ENCODE measurements at places on chromosomes 2 and 18.

- no peak for DNase-seq
Measured at GRCh38 chr2:177679611-177680605, 287.3 kb downstream of the AGPS start.

DNA sequence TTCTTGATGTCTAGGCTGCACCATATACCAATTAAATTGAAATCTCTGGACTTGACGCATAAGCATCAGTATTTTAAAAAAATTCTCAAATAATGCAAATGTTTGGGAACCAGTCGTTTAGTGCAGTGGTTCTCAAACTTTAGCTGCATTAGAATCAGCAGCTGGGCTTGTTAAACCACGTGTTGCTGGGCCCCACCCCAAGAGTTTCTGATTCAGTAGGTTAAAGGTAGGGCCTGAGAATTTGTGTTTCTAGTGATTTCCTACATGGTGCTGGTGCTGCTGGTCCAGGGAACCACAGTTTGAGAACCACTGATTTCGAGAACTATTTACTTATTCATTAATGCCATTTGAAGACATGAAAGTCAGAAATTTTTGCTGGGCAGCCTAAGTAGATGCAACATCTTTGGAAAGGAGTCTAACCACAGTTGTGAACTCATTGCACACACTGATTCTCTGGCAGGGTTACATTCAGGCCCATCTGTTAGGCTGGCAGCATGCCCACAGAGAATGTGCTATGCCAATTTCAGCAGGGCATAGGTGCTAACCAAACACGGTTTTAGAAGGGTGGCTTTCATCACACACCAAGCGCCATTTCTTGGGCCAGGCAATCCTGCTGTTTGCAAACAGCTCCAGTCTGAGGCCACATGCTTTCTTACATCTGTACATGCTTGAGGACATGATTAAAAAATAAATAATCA, 26.4 kb upstream of the ATP5MC3 start:
- peak; percentile 96 for DNase-seq

- no peak for DNase-seq
Measured at GRCh38 chr18:55083461-55083860, 124.2 kb upstream of the CCDC68 start.

- DNase-seq, result no peak
Measured at GRCh38 chr2:236657801-236658200, 88.2 kb downstream of the ACKR3 start.

DNA sequence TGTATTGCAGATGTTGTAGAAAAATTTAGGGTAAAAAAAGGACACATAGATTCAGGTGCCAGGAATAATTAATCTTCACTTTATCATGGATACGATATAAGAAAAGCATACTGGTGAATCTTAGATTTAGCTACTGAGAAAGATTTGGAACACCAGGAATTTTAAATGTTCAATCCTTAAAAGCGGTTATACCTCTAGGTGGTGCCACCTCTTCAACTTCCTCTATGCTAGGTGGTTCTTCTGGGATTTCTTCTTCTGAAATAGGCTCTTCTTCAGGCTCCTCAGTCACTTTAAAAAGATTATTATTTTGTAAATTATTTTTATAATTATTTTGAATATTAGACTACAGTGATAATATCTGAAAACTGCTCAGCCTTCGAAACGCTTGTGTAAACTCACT, 133.1 kb downstream of the TTN start:
- DNase-seq, result peak; percentile 7
